ENCODE measurements at places on chromosomes 11 and 22.

DNA sequence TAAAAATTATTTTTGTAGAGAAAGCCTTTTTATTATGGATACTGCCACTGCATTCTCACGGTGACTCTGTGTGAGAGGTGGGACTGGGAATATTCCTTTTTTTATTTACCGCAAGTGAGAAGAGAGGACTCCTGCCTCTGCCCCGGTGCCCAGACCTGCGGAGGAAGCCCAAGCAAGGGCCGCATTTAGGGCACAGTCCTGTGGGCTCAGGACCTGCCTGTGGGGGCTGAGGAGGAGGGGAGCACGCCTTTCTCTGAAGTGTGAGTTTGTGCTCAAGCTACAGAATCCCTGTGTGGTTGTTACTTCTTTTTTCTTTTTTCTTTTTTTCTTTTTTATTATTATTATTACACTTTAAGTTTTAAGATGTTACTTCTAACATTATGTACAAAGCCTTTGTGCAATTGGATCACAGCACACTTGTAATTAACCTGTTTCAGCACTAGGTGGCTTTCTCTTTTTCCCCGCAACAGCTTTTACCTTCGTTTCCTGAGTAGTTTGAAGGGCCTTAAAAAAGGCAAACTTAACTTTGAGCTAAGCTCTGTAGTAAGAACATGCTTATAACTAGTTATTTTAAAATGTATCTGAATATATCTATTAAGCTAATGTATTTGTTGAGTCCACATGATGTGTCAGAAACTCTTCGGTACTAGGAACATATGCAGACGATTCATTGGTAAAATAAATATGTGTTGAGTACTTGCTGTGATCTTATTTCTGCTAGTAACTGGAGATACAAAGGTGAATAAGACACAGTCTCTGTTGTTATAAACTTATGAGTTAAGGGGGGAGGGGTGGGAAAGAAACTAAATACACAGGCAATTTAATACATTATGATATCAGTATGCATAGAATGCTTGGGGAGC, 18.3 kb downstream of the AMOTL1 start:
- DNase-seq = no peak

GRCh38 chr11:29161191-29161590, 855.6 kb downstream of the KCNA4 start:
- no peak for DNase-seq

- DNase-seq = no peak
Observed at GRCh38 chr11:62804310-62805075, 747 bp downstream of the NXF1 start.

DNA sequence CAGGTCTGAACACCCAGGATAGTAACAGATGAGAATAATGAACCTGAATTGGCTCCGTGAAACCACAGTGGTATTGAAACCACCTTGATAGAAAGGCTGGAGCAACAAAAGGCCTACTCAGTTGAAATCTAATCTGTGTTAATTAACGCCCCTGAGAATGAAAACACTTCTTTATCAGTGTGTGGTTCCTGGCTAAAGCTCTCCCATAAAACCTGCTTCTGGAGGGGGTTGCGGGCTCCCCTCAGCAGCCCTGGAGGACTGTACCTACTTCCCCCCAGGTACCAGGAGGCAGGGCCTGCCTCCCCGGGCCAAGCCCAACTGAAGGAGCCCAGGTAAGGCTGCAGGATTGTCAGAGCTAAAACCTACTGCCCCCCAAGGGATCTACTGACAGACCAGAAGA, 54.6 kb downstream of the PLEKHA7 start:
- DNase-seq = no peak

GRCh38 chr11:112016088-112016764, 9.0 kb upstream of the DLAT start:
- no peak for DNase-seq

Data from NCI-H1048 (cell line).